Naive thymus-derived CD8-positive, alpha-beta T cell (primary cell): ENCODE measurements at places on chromosomes 3 and 15.

GRCh38 chr15:74403991-74404563 lies 29.7 kb downstream of the SEMA7A start:
- no peak for DNase-seq

GRCh38 chr3:52477076-52477795 lies 17.9 kb upstream of the STAB1 start:
- no peak for DNase-seq

DNA sequence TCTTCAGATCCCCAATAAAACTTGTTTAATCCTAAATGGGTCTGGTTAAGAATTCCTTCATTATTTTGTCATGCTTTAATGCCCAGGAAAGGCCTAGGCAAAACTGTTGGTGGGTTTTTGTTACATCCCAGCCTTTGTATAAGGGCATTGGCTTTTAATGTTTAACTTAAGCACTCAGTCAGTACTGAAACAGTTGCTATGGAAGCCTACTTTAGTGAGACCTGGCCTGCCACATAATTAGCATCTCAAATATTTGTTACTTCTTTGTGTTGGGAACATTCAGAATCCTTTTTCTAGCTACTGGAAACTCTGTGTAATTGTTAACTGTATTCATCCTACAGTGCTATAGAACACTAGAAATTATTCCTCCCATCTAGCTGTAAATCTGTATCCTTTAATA lies 369.6 kb upstream of the ATP10A start:
- no peak for DNase-seq

- no peak for DNase-seq
These were observed 27.0 kb downstream of the HMCES start for GRCh38 chr3:129305592-129306091.

- DNase-seq: no peak
These were observed 83.6 kb downstream of the RAP2B start for GRCh38 chr3:153245661-153246060.

DNA sequence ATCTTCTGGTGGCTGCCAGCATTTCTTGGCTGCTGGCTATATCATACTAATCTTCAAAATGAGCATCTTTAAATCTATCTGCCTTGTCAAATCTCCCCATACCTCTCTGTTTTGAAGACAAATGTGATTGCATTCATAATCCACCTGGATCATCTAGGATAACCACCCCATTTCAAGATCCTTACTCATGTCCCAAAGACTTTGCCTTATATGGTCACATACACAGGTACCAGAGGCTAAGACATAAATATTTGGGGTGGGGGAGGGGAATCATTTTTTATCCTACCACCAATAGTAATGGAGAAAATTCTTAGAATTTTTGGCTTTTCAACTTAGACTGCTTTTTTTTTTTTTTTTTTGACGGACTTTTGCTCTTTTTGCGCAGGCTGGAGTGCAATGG lies 970.8 kb downstream of the PLOD2 start:
- DNase-seq: no peak

DNA sequence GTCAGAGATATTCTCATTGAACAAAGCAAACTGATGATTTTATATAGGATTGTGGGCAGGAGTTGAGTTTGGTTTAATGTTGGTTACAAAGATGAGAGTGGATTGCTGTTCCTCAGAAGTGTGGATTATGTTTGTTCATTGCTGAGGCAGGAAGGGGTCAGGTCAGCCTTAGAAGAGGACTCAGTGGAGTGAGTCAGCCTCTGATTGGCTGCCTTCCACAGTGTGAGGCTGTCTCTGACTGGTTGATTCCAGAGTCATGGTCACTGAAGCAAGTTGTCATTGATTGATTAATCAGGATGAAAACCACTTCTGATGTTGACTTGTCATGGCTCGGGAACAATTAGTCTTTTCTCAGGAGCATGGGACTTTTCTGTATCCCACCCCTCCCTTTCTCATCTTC lies 36.2 kb downstream of the KBTBD12 start:
- no peak for DNase-seq

- DNase-seq: no peak
These were observed 12.5 kb downstream of the TM2D3 start for GRCh38 chr15:101639667-101640066.

DNA sequence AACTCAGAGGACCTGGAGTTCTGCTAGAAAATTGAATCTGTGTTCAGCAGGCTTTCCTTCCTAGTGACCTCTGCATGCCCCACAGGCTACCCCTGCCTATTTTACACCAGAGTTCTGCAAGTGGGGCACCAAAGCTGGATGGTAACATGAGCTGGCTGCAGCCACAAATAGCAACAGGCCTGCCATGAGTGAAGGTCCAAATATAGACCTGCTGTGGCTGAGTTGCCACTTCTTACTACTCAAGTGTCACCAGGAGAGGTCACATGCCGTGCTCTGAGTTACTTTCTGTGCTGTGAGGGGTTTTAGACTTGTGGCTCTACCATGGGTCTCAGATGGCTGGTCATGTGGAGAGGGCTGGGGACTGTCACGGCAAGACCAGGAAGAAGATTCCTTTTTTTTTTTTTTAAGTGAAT lies at the start of gene FSD2:
TSS of gene FSD2 (minus strand) at position 76 of the 413 bp plus-strand sequence. CDS start 18,679 bp downstream, outside the sequence.
- DNase-seq: no peak

GRCh38 chr3:142209655-142210054 lies 15.7 kb downstream of the GK5 start:
- DNase-seq: no peak
